NCI-H2029 (cell line): ENCODE measurements at places on chromosomes 6 and 20.

DNA sequence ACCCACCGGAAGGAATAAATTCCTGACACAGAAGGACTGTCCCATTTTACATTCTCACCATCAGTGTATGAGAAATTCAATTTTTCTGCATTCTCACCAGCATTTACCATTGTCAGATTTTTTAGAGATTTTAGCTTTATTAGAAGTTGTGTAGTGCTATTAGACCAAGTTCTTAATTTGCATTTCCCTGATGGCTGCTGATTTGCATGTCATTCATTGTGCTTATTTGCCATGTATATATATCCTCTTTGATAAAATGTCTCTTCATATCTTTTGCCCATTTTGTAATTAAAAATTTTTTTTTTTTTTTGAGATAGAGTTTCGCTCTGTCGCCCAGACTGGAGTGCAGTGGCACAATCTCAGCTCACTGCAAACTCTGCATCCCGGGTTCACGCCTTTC is 9.8 kb upstream of the HLA-DRB5 start:
- no peak for DNase-seq

GRCh38 chr6:13615792-13616120 is 621 bp downstream of the NOL7 start:
- peak; percentile 40 for DNase-seq

DNA sequence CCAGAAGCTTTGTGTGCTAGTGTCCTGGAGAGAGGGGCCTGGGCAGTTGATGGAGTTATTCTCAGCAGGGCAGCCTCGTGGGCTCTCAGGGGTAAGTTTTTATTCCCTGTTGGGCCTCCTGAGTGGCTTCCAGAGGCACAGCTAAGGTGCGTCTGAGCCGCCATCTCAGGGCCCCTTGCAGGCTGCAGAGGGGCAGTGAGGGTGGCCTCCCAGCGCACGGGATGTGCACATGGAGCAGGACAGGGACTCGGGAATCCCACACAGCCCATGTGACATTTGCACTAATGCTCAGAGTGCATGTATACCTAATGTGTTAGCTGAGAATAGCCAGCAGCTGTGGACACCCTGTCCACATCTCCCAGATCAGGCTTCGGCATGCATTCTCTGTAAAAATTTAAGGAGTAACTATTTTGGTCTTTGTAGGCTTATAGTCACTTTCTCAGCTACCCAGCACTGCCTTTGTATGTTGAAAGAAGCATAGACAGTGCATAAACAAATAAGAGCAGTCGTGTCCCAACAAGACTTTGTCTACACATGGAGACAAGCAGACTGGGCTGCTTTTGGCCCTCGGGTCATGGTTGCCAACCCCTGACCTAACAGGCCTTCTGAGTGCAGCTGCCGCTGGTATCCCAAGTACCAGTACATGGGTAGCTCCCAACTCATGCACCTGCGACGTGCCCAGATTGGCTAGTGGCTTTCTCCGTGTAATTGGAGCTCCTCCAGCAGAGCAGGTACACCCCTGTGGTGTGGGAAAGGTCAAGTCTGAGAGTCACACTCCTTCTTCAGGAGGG is 18.6 kb upstream of the CST9L start:
- no peak for DNase-seq

DNA sequence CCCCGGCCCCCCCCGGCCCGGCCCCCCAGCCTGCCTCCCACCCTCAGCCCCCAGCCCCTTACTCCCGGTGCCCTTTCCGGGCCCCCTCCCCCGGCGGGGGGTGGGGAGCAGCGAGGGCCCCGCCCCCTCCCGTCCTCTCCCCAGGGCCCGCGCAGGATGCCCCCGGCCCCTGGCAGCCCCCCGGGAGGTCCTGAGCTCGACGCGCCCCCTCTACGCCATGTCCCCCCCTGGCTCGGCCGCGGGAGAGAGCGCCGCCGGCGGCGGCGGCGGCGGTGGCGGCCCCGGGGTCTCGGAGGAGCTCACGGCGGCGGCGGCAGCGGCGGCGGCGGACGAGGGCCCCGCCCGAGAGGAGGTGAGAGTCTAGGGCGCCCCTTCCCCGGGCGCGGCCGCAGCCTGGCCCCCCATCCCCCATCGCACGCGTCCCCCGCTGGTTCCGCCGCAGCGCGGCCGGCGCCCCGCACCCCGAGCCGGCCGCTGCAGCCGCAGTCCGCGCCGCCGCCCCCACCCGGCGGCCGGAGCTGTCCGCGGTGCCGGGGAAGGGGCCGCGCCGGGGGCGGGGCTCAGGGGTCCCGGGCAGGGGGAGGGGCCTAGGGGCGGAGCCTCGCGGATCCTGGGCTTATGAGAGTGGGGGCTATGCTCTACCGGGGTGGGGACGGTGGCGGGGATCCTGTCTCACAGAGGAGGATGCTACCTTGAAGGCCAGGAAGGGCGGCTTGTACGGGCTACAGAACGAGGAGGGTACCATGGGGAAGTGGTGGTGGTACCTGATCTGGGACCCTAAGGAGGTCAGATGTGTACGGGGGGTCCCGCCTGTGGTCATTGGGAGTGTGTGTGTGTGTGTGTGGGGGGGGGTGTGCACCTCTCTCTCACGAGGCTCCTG is 516 bp downstream of the TMEM151B start:
- no peak for DNase-seq

DNA sequence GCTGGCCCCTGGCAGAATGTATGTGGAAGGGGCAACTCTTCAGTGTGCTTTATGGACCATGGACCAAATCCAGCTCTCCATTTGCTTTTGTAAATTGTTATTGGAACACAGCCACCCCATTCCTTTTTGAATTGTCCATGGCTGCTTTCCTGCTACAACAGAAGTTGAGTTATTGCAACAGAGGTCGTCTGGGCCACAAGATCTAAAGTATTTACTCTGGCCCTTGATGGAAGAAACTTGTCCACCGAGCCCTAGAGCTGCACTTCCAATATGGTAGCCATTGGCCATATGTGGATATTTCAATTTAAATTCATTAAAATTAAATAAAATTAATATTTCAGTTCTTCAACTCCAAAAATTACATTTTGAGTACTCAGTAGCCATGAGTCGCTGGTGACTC is 543.5 kb downstream of the PTPRT start:
- peak; percentile 10 for DNase-seq

- no peak for DNase-seq
Measured at GRCh38 chr6:11181478-11182136, 50.9 kb downstream of the NEDD9 start.

DNA sequence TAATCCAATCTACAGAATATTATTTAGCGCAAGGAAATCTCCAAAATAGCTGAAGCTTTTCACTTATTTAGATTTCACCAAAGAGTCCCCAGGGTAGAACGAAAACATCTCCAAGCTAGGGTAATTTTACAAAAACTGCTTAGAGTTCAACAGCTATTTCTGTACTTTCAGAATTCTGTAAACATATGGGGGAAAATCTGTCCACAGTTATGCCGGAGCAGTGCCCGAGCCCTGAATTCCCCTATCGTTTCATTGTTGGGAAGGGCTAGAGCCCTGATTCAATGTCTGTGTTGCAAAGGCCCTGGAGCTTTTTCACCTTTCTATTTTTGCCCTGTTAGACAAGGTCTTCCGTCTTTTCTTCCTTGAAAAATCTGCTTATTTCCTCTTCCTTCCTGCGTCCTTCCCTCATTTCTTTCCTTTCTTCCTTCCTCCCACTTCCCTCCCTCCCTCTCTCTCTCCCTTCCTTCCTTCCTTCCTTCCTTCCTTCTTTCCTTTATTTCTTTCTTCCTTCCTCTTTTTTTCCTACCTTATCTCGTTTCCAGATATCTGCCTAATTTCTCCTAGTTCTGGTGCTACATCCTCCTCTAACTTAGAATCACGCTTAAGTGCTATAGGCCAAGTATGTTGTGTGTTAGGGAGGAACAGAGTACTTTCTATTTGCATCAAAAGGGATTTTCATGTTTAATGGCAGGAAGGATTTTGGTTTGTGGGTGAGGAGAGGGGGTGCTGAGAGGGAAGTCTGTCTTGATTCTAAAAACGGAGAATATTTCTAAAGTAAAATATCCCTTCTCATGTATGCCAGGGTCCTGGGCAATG is 122.5 kb upstream of the BMP2 start:
- DNase-seq = no peak

DNA sequence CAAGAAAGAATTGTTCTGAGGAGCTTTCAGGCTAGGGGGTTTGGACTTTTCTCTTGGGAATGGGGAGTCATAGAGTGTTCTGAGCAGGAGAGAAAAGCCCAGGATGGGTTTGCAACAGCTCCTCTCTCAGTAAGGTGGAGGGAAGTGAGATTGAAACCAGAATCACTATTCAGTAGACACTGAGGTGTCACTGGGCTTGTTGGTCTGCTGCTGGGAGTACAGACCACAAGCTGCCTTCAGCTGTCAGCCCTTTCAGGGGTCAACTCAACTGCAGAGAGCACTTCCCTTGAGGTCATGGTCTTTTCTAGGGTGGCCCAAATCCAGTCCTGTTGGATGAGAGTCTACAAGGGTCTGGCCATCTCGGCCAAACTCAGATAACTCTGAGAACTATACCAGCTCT is 12.9 kb upstream of the FOXA2 start:
- DNase-seq = no peak

- no peak for DNase-seq
Measured at GRCh38 chr6:44225579-44226325, 2.4 kb downstream of the SLC29A1 start.
